Activated CD4-positive, alpha-beta T cell treated with anti-CD3 and anti-CD28 coated beads, Interleukin-2, amount 10 ng/mL, durations not matched to agents 24 days and 14 days (primary cell): ENCODE measurements at places on chromosomes 4 and X. TPM values are rescaled to one million over a fixed set of nuclear protein-coding genes. Genes with fewer than 3 reads are reported as not detected.

- no peaks in the 10 kb centered on the region for H3K36me3 ChIP-seq
- H3K4me3 ChIP-seq, result no peak overlapping the region
- DNase-seq, result no peak
- H3K27ac ChIP-seq, result no peak overlapping the region
- peaks cover 19% of the 10 kb centered on the region for H3K4me1 ChIP-seq
Measured at GRCh38 chrX:40579141-40579540, 1.6 kb upstream of the ATP6AP2 start.

DNA sequence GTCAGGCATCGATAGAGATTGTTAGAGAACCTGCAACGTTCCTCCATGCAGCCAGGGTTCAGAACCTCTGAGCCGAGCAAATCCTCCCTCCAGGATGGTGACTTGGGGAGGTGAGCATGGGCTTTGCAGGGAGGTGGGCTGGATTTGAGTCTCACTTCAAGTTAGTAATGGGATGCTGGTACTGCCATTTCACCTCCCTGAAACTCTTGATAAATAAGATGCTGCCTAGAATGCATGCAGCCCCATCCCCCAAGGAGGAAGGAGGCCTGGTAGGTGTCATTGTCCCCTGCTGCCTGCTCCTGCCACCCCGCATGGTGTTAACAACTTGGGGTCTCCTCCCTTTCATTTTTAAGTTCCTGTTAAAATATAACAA is 35.7 kb upstream of the SLC2A9 start:
- no peaks in the 10 kb centered on the region for H3K27me3 ChIP-seq
- no peak overlapping the region for H3K4me3 ChIP-seq
- H3K36me3 ChIP-seq, result peaks cover 16% of the 10 kb centered on the region
- no peak for DNase-seq

- H3K4me1 ChIP-seq, result peaks cover 11% of the 10 kb centered on the region
- peak overlapping the region; percentile 32 for H3K4me3 ChIP-seq
- DNase-seq, result peak; percentile 51
- H3K27me3 ChIP-seq, result peaks cover 88% of the 10 kb centered on the region
- peaks cover 9% of the 10 kb centered on the region for H3K36me3 ChIP-seq
- no peak overlapping the region for H3K27ac ChIP-seq
Measured at GRCh38 chr4:173507471-173508385, 22.3 kb downstream of the HAND2 start.

DNA sequence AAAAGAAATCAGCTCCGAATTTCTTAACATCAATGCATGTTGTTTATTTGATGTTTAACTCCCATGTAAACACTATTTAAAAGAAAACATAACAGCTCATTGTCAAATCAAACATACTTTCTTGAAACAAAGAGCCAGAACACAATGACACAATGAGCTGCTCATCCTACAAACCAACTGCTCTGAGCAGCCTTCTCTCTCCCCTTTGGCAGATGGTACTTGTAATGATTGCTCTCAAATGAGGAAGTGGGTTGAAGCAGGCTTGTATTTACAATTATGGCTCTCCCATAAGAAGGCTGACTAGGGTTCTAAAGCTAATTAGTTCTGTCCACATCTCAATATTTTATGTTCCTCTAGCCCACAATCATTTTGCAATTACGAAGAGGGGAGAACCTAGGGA is 637.8 kb upstream of the ADGRL3 start:
- no peak overlapping the region for H3K4me3 ChIP-seq
- H3K27me3 ChIP-seq, result no peaks in the 10 kb centered on the region

- H3K27ac ChIP-seq, result no peak overlapping the region
- no peaks in the 10 kb centered on the region for H3K4me1 ChIP-seq
- no peak overlapping the region for H3K4me3 ChIP-seq
- no peaks in the 10 kb centered on the region for H3K27me3 ChIP-seq
- no peak for DNase-seq
- no peaks in the 10 kb centered on the region for H3K36me3 ChIP-seq
Measured at GRCh38 chr4:75325318-75325979, 188.8 kb downstream of the RCHY1 start.

DNA sequence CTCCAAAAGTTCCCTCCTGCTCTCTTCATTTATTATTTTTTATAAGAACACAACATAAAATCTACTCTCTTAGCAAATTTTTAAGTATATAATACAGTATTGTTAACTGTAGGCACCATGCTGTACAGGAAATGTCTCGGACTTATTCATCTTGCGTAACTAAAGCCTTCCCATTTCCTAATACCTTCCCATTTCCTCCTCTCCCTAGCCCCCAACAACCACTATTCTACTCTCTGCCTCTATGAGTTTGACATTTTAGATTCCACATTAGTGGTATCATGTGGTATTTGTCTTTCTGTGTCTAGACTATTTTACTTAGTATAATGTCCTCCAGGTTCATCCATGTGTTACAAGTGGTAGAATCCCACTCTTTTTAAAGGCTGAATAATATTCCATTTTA is 15.8 kb upstream of the SYTL4 start:
- peaks cover 5% of the 10 kb centered on the region for H3K27me3 ChIP-seq
- DNase-seq, result no peak
- no peak overlapping the region for H3K27ac ChIP-seq
- no peak overlapping the region for H3K4me3 ChIP-seq

- peaks cover 50% of the 10 kb centered on the region for H3K36me3 ChIP-seq
- no peak for DNase-seq
- H3K27ac ChIP-seq, result no peak overlapping the region
- no peaks in the 10 kb centered on the region for H3K27me3 ChIP-seq
- H3K4me3 ChIP-seq, result no peak overlapping the region
Measured at GRCh38 chr4:7017446-7018048, 25.6 kb upstream of the TADA2B start.

DNA sequence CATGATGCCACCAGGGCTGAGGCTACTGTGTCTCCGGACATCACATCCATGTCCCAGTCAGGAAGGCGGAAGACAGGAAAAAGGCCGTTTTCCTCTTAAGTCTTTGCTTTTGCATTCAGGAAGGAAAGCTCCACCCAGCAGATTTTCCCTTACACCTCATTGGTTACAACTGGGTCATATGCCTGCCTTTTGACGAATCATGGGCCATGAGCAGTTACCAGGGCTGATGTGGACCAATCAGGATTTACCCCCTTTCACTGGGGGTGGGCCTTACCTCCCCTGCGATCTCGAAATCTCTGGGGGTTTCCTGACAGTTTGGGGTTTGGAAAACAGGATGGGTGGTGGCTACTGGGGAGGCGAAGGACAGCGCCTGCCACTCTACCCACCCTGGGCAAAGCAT is 52.5 kb upstream of the GRPEL1 start:
- H3K4me3 ChIP-seq, result no peak overlapping the region
- no peak for DNase-seq
- H3K27me3 ChIP-seq, result no peaks in the 10 kb centered on the region
- H3K36me3 ChIP-seq, result no peaks in the 10 kb centered on the region
- H3K27ac ChIP-seq, result no peak overlapping the region

DNA sequence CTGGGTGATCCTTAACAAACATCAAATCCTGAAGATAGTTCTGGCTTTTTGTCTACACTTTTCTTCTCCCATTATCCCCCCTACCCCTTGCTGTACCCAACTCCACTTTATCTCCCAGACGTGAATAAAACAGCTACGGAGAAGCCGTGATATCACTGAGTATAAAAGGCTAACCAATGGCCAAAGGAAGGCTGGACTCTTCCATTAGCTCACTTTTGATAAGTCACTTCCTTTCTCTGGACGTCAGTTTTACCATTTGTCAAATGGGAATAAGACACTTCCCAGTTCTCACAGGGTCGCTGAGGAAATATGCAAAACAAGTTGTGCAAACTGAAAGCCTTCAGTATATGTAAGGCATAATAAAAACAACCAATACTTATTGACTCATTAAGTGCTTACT is 38.6 kb upstream of the EDA2R start:
- no peak overlapping the region for H3K4me3 ChIP-seq
- no peak for DNase-seq
- H3K36me3 ChIP-seq, result no peaks in the 10 kb centered on the region
- no peaks in the 10 kb centered on the region for H3K4me1 ChIP-seq

DNA sequence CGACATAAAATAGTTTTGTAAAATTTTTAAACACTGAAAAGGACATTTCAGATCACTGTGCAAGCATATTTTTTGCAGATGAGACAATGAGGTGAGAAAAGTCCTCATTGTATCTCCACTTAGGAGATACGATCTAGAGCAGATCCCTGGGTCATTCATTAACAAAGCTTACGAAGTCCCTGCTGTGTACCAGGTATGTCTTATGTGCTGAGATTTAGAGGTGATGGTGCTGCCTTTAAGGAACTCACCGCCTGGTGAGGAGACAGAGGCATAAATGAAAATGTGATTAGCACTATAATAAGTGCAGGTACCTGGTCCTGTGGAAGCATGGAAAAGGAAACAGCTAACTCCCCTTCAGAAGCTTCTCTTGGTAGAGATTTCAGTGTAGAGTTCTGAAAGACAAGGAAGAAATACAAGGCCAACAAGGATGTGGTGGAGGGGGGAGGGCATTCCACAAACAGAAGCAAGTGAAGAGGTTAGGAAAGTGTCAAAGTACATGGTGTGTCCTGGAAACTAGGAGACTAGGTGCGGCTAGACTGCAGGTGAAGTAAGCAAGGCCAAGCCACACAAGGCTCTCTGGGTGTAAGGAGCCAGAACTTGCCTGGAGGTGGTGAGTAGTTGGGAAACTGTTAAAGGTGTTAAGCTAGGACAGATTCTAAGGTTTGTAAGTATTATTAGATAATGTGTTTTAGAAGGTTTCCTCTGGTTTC is 1.5 kb upstream of the NDNF start:
- peaks cover 29% of the 10 kb centered on the region for H3K4me1 ChIP-seq
- H3K36me3 ChIP-seq, result no peaks in the 10 kb centered on the region

DNA sequence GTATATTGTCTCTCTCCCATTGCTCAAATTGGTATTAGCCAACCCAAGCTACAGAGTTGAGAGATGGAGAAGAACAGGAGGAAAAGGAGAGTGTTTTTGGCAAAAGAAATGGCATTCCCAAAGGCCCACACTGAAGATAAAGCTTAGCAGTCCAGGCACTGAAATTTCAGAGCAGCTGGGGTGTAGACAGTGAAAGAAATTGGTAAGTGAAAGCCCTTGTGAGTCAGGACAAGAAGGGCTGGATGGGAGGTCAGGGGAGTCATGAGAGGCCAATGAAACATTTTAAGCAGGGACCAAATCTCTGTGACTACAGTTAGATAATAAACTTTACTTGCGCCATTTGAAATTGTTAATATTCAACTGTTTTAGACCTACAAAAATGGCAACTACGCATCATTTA is 177.7 kb downstream of the ADAMTS3 start:
- H3K4me1 ChIP-seq, result no peaks in the 10 kb centered on the region
- no peak for DNase-seq
- H3K27me3 ChIP-seq, result no peaks in the 10 kb centered on the region
- H3K27ac ChIP-seq, result no peak overlapping the region

GRCh38 chr4:76830964-76831703 is 66.8 kb downstream of the SOWAHB start:
- H3K27me3 ChIP-seq, result no peaks in the 10 kb centered on the region
- no peaks in the 10 kb centered on the region for H3K4me1 ChIP-seq
- no peak overlapping the region for H3K27ac ChIP-seq
- no peak overlapping the region for H3K4me3 ChIP-seq

GRCh38 chr4:183107891-183108459 is 8.9 kb downstream of the WWC2 start:
- H3K36me3 ChIP-seq, result no peaks in the 10 kb centered on the region
- H3K4me1 ChIP-seq, result no peaks in the 10 kb centered on the region
- H3K27me3 ChIP-seq, result peaks cover 9% of the 10 kb centered on the region
- DNase-seq, result no peak
- no peak overlapping the region for H3K4me3 ChIP-seq

DNA sequence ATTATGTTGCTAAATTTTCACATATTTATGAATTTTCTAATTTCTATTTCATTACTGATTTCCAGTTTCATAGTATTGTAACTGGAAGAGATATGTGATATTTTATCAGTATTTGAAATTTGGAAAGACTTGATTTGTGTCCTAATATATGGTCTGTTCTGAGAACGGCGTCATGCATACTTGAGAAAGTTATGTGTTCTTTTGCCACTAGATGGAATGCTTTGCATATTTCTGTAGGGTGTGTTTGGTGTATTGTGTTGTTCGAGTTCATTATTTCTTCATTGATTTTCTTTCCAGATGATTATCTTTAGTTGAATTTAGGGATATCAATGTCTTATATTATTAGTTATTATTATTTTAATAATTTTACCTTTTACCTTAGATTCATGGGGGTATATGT is 110.6 kb upstream of the ITM2A start:
- H3K4me1 ChIP-seq, result no peaks in the 10 kb centered on the region
- H3K36me3 ChIP-seq, result no peaks in the 10 kb centered on the region
- no peak for DNase-seq
- no peak overlapping the region for H3K4me3 ChIP-seq
- H3K27ac ChIP-seq, result no peak overlapping the region

DNA sequence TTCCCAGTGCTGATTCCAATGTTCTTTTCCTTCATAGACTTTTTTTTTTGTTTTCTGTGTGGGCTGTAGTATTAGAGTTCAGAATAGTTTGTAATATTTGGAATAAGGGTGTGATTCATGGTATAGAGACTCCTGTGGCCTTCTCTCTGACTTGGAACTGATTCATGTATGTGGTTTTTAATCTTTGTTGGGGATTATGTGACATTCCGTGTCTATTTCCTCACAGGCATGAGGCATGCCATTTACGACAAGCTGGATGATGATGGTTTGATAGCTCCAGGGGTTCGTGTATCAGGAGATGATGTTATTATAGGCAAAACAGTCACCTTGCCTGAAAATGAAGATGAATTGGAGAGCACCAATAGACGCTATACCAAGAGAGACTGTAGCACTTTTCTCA is 44.4 kb downstream of the POLR2B start:
- H3K4me3 ChIP-seq, result no peak overlapping the region
- peaks cover 76% of the 10 kb centered on the region for H3K36me3 ChIP-seq
- no peak overlapping the region for H3K27ac ChIP-seq
- no peaks in the 10 kb centered on the region for H3K27me3 ChIP-seq

GRCh38 chr4:169250796-169251195 is 20.0 kb downstream of the SH3RF1 start:
- H3K27me3 ChIP-seq, result peaks cover 8% of the 10 kb centered on the region
- DNase-seq, result no peak
- no peaks in the 10 kb centered on the region for H3K4me1 ChIP-seq
- no peak overlapping the region for H3K27ac ChIP-seq

- no peak overlapping the region for H3K4me3 ChIP-seq
- H3K36me3 ChIP-seq, result no peaks in the 10 kb centered on the region
- peaks cover 5% of the 10 kb centered on the region for H3K27me3 ChIP-seq
- no peaks in the 10 kb centered on the region for H3K4me1 ChIP-seq
Measured at GRCh38 chrX:145826466-145826865, 8.8 kb downstream of the SLITRK2 start.

GRCh38 chr4:17932041-17932440 is 89.5 kb downstream of the LCORL start:
- H3K4me3 ChIP-seq, result no peak overlapping the region
- no peak overlapping the region for H3K27ac ChIP-seq
- H3K27me3 ChIP-seq, result no peaks in the 10 kb centered on the region
- H3K36me3 ChIP-seq, result no peaks in the 10 kb centered on the region
- DNase-seq, result no peak
- H3K4me1 ChIP-seq, result no peaks in the 10 kb centered on the region

- H3K36me3 ChIP-seq, result no peaks in the 10 kb centered on the region
- no peaks in the 10 kb centered on the region for H3K4me1 ChIP-seq
- DNase-seq, result no peak
- H3K4me3 ChIP-seq, result no peak overlapping the region
- H3K27ac ChIP-seq, result no peak overlapping the region
Measured at GRCh38 chr4:144748814-144749555, 103.0 kb downstream of the HHIP start.

TLR8 gene
- not detected in 2 replicates for total RNA-seq

RHOH gene
- 98.1 and 107 TPM in 2 replicates for total RNA-seq

CLDN34 gene
- total RNA-seq, result not detected in 2 replicates

MOSPD2 gene
- 15.3 and 16.0 TPM in 2 replicates for total RNA-seq

ARMCX6 gene
- total RNA-seq, result 75.5 and 77.1 TPM in 2 replicates

XKRX gene
- total RNA-seq, result 0.12 and 0.23 TPM in 2 replicates

HSFX2 gene
- 0.28 TPM in 1 of 2 replicates, not detected in the other for total RNA-seq

ADH1B gene
- total RNA-seq, result not detected in 2 replicates

MAGEA1 gene
- total RNA-seq, result not detected in 2 replicates

GABRG1 gene
- total RNA-seq, result not detected in 2 replicates

BEND4 gene
- 0.57 and 0.72 TPM in 2 replicates for total RNA-seq

CRLF2 gene
- total RNA-seq, result 0.95 and 1.5 TPM in 2 replicates

POU3F4 gene
- total RNA-seq, result not detected in 2 replicates
